HuH-7 (cell line): ENCODE measurements at places on chromosomes 13 and 19.

GRCh38 chr13:76024151-76024550 lies 388.0 kb downstream of the LMO7 start:
- DNase-seq = no peak

DNA sequence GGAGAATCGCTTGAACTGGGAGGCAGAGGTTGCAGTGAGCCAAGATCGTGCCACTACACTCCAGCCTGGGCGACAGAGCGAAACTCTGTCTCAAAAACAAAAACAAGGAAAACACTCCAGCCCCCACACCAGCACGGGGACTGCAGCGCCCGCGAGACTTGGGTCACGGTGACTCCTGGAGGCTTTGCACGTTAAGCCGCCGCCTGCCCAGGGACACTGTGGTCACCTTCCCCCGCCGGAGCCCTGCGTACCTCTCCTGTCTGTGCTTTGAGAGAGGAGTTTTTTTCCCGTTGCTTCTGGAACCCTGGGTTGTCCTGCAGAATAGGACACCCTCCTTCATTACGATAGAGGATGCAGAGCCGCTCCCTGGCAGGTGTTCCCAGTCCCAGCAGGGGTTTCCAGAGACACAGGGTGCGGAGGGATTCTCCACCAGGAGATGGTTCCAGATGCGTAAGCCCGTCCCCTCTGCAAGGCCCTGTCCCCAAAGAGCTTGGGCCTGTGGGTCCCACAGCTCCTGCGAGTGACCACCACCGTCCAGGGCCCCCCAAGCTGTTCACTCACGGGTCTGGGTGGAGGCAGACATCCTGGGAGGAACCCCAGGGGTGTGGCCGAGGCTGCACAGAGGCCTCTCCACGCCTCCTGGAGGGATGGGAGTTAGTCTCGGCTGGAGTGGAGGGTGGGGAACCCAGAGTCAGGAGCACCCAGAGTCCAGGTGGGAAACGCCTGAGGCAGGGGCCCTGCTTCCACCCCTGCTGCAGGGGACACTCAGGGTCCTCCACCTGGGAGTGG lies 42.8 kb upstream of the NDUFS7 start:
- DNase-seq = no peak

DNA sequence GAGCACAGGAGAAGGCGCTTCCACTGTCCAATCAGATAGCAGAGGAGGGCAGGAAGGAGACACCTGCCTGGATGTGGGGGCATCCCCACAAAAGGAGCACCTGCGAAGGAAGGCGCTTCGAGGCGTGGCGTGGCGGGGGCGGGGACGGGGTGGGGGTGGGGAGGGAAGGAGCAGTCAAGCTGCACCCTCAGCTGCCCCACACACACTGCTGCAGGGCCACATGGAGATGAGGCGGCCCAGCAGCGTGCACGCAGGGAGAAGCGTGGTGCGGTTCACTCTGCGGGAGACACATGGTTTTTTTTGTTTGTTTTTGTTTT lies 21.4 kb downstream of the ANKRD27 start:
- no peak for DNase-seq

GRCh38 chr13:54884682-54885081 lies 1856.1 kb downstream of the OLFM4 start:
- DNase-seq = no peak

- DNase-seq = no peak
Measured at GRCh38 chr19:33700408-33701013, 78.8 kb downstream of the CHST8 start.

DNA sequence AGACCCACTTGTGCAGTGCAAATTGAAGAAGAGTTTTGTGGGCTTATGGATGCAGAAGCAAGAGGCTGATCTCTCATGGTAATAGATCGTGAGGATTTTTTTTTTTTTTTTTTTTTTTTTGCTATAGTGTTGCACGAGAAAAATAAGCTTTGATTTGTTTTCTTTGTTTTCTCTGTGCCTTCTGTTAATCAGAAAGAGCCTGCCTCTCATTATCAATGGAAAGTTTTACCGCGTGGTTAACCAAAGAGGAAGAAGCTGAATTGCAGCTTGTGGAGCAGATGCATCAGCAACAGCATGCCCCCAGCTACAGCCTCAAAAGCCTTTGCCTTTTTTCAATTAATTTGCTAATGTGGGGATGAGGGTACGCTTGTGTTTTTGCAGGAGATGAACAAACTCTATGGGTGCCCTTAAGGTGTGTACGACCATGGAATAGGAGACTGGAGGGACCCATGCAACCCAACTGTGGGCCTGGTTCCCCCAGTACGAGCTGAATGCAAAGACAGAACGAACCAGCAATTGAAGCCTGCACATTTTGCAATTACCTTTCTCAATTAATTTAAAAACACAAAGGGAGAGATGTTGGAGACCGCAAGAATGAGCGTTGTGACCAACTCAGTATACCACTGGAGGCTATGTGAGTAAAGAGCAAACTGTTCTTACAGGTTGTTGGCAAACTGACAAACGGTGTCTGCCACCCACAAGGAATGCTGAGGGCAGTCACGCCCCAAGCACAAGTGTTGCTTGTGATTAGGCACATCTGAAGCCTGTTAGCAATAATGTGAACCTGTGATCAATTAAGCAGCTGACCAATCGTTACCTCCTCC lies 58.6 kb upstream of the SPRY2 start:
- DNase-seq = no peak

DNA sequence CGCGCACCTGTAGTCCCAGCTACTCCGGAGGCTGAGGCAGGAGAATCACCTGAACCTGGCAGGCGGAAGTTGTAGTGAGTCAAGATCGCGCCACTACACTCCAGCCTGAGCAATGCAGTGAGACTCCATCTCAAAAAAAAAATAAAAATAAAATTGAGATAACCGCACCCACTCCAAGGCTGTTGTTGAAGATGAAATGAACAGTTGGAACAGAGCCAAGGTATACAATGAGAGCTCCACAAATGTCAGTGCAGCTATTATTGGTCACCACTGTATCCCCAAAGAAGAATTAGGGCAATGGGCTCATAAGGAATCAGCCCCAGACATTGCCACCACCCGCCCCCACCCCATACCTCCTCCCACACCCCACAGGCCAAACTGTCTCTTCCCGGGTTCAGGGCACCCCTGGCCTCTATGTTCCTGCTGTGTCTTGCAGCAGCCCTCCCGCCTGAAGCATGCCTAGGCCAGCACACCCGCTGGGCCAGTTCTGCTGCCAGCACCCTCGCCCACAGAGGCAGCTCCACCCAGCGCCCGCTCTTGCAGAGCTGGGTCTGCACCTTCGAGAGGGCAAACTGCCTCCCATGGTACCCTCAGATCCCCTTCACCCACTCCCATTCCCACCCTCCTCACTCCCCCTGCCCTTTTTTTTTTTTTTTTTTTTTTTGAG lies 3.5 kb upstream of the S1PR5 start:
- no peak for DNase-seq

DNA sequence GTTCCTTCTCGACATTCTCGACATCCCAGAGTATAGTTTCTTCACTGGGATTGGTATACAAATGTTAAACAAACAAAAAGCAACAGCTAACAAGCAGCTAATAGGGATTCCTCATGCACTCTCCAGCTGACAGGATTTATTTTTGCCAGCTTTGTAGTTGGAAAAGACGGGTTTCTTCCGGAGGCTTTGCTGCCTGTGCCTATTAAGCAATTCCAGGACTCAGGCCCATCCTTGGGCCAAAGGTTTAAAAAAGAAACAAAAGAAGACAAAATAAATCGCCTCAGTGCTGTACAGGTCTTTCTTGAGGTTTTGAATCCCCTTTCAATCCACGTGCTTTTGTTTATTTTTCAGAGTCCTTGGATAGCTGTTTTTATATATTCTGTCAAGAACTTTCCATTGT lies 1414.5 kb upstream of the PCDH9 start:
- DNase-seq = no peak

- no peak for DNase-seq
Measured at GRCh38 chr13:71699342-71699741, 167.7 kb downstream of the DACH1 start.

GRCh38 chr19:23481043-23481442 lies 85.8 kb upstream of the ZNF91 start:
- DNase-seq = no peak
